ENCODE measurements at places on chromosomes 3 and 15. TPM values are rescaled to one million over a fixed set of nuclear protein-coding genes. Genes with fewer than 3 reads are reported as not detected.

ATXN7 gene
- 3.9 TPM for total RNA-seq

MESP2 gene
- total RNA-seq, result not detected

FEZF2 gene
- not detected for total RNA-seq

EFL1 gene
- 28.4 TPM for total RNA-seq

GRCh38 chr15:51904421-51904820 lies 67.2 kb downstream of the LEO1 start:
- peaks cover 56% of the 10 kb centered on the region for H3K36me3 ChIP-seq
- DNase-seq, result no peak
- no peak overlapping the region for H3K27ac ChIP-seq
- peaks cover 11% of the 10 kb centered on the region for H3K4me1 ChIP-seq
- no peak overlapping the region for H3K4me3 ChIP-seq
- no peaks in the 10 kb centered on the region for H3K27me3 ChIP-seq

- no peak for DNase-seq
- no peaks in the 10 kb centered on the region for H3K4me1 ChIP-seq
- no peaks in the 10 kb centered on the region for H3K36me3 ChIP-seq
- peaks cover 9% of the 10 kb centered on the region for H3K27me3 ChIP-seq
Observed at GRCh38 chr15:42065468-42065867, 28.9 kb downstream of the PLA2G4D start.

GRCh38 chr3:105539897-105540296 lies 173.2 kb downstream of the ALCAM start:
- H3K4me3 ChIP-seq, result no peak overlapping the region
- no peaks in the 10 kb centered on the region for H3K27me3 ChIP-seq
- no peak for DNase-seq
- peaks cover 16% of the 10 kb centered on the region for H3K4me1 ChIP-seq
- no peak overlapping the region for H3K27ac ChIP-seq

DNA sequence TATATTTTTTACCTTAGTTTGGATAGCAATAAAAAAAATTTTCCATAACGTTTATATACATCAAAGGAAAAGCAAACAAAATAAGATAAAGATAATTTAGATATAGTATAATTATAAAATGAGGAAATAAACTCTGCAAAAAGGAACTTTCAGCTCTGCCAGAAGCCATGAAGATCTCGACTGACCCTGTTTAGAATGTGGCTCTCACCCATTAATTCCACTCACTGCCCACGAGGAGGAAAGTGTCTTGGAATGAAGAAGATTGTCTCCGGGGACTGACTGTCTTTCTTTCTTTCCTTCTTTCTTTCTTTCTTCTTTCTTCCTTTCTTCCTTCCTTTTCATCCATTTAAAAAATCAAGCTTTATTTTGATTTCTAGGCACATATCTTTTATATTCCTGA lies 20.1 kb upstream of the PRR20G start:
- H3K4me1 ChIP-seq, result no peaks in the 10 kb centered on the region
- no peak overlapping the region for H3K27ac ChIP-seq
- no peak overlapping the region for H3K4me3 ChIP-seq
- H3K36me3 ChIP-seq, result no peaks in the 10 kb centered on the region
- peaks cover 27% of the 10 kb centered on the region for H3K27me3 ChIP-seq

DNA sequence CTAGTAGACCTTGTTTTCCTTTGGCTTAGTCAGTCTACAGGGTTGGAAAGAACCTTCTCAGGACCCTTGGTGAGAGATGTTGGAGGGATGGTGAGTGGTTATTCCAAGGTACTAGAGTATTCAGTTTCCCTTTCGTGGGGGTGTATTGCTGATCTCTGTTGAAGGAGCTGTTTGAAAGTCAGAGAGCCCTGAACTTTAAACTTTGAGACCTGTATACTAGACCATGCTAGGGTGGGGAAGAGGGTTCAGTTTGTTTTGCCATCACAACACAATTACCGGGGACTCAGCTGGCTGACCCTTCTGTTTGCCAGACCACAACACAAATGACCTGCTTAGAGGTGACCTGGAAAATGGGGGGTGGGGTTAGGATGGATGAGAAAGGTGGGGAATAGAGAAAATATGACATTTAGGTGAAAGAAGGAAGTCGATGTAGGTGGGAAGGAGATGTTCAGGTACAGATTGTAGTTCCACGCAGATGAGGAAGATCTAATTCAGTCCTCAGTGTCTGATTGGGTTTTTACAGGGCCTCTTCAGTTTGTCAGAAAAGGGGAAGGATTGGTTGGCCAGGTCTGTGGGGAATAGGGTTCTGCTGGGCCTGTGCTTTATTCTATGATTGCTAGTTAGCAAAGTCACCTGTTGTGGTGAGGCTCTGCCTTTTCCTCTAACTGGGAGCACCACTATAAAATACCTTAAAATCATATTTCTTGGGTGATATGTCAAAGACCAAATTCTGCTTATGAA lies 6.8 kb downstream of the UBE2E2 start:
- DNase-seq, result no peak
- no peaks in the 10 kb centered on the region for H3K36me3 ChIP-seq
- no peaks in the 10 kb centered on the region for H3K27me3 ChIP-seq
- H3K27ac ChIP-seq, result no peak overlapping the region
- no peaks in the 10 kb centered on the region for H3K4me1 ChIP-seq

- H3K4me1 ChIP-seq, result peaks cover 22% of the 10 kb centered on the region
- H3K36me3 ChIP-seq, result no peaks in the 10 kb centered on the region
- no peaks in the 10 kb centered on the region for H3K27me3 ChIP-seq
- no peak overlapping the region for H3K4me3 ChIP-seq
Observed at GRCh38 chr15:99343881-99344551, 92.7 kb downstream of the LRRC28 start.

All from GM23248 (cell line).